ENCODE measurements at places on chromosomes 16 and 17. TPM values are rescaled to one million over a fixed set of nuclear protein-coding genes. Genes with fewer than 3 reads are reported as not detected.

Gene ADAT1
- total RNA-seq: 26.5 TPM

- no peak for DNase-seq
Observed at GRCh38 chr17:57455063-57455914, 199.0 kb downstream of the MSI2 start.

DNA sequence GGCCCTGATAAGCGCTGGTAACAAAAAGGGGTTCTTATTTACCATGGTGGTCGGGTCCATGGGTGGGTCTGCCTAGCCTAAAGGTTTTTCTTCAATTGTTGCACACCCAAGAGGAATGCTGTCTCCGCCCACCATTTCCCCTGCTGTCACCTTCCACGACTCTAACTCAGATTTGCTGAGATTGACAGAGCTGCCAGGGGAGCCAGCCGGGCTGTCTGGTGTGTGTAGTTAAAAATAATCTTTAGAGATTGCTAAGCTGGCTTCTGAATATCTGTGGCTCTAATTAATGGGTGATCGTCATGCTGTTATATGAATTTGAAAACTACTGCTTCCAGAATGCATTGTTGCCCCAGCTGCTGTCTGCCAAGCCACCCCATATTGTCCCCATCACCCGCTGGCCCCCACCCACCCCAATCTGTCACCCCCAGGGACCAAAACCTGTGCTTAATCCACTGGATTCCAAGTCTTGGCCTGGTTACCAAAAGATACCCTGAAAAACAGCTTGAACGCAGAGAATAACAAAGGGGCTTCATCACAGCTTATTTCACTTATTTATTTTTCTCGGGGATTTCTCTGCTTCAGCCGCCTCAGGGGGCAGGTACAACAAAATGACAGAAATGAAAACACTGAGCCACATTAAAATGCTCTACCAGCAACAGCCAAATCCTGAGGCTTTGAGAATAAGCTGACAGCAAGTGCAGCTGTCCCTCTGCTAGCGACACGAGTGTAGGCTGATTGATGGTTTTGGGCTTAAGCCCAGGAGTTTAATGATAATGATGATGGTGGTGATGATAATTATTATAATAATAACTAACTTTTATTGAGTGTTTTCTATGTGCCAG is 46.1 kb upstream of the NLK start:
- DNase-seq: no peak

DNA sequence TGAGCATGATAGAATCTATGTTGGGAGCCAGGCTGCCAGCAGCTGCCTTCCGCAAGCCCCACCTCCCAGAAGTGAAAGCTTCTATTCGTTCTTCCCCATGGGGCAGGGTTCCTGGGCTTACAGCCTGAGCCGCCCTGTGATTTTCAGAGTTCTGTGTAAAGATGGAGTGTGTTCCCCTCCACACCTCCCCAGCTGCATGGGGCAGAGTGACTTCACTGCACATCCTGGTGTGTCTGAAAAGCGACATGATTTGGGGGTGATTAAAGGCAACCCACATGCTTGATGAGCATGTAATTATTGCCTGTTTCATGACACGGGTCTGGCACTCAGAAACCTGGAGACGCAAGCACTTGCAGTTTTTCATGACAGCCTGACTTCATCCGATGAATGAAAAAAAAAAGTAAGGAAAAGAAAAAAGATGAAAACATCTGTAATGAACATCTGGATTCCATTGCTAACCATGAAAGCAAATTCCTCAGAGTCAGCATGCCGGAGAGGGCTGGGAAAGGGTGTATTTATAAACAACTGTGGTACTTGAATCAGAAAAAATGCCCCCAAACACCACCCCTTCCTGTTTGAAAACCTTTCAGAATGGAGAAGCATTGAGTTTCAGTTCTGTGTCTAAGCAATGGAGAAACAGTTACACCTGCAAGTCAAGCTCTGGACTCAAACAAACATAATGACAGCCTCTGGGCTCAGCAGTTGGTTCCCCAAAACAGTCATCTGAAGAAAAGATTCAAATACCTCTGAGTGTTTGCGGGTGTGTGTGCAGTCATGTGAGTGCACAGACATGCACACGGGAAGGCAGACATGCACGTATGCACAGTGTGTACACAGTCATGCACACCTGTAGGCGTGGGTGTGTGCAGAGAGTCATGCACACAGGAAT is 266.0 kb downstream of the ENGASE start:
- no peak for DNase-seq

Data from ovary (tissue), 10 donors.